ENCODE measurements at places on chromosomes 11 and 22.

DNA sequence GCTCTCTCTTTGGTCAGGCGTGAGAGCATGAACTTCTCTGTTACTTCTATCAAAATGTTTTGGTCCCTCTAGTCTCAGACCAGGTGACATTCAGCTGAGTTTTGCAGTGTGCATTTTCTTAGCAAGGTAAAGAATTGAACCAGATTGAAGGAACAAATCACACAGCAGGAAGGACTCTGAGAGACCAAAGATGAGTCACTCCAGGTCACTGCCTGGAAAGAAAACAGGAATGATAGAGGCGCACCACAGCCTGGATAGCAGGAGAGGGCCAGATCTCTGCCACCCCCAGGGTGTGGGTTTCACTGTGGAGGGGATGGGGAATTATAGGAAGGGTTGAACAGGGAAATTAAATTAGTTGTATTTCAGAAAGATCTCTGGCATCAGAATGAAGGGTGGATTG, 788.3 kb downstream of the NTM start:
- DNase-seq: no peak

- DNase-seq: no peak
These were observed 20.0 kb downstream of the PRR5L start for GRCh38 chr11:36316049-36316448.

- peak; percentile 61 for DNase-seq
These were observed 6.2 kb downstream of the MRGPRD start for GRCh38 chr11:68974421-68975194.

GRCh38 chr11:17414317-17414737, 25.9 kb upstream of the KCNJ11 start:
- DNase-seq: no peak

- no peak for DNase-seq
These were observed 353.1 kb downstream of the METTL15 start for GRCh38 chr11:28461338-28461737.

GRCh38 chr11:59218319-59218718, 5.6 kb upstream of the MPEG1 start:
- DNase-seq: no peak

- DNase-seq: no peak
These were observed 6.6 kb upstream of the KRTAP5-6 start for GRCh38 chr11:1690167-1691025.

DNA sequence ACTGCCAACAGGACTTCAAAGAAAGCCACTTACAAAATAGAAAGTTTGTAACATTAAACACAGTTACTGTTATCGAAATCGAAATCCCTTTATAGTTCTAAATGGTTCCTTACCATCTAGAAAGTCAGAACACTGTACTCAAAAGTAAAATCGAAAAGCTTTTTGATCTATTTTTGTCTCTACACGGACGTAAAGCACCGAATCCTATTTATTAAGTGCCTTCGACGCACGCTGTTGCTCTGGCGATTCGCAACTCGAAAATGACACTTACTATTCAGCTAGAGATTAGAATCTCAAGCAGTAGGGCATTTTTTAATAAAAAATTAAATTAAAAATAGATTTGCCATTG, 78.3 kb downstream of the LARGE1 start:
- DNase-seq: no peak

DNA sequence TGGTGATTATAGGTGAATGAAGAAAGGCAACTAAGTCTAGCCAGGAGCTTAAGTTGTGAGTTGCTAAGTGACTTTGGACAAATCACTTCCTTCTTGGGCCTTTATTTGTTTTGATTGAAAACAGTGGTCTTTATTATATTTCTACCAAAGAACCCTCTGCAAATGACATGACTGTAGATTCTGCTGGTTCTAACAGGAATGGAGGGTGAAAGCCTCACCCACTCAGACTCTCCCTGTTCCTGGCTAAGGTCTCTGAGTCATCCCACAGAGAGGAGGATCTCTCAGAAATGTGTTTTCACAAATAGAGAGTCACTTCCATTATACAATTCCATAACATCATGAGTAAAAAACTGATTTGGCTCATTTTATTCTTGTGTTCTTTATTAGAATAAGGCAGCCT, 583.9 kb upstream of the LRRC4C start:
- no peak for DNase-seq

- no peak for DNase-seq
These were observed 7.9 kb downstream of the CD82 start for GRCh38 chr11:44573333-44573732.

DNA sequence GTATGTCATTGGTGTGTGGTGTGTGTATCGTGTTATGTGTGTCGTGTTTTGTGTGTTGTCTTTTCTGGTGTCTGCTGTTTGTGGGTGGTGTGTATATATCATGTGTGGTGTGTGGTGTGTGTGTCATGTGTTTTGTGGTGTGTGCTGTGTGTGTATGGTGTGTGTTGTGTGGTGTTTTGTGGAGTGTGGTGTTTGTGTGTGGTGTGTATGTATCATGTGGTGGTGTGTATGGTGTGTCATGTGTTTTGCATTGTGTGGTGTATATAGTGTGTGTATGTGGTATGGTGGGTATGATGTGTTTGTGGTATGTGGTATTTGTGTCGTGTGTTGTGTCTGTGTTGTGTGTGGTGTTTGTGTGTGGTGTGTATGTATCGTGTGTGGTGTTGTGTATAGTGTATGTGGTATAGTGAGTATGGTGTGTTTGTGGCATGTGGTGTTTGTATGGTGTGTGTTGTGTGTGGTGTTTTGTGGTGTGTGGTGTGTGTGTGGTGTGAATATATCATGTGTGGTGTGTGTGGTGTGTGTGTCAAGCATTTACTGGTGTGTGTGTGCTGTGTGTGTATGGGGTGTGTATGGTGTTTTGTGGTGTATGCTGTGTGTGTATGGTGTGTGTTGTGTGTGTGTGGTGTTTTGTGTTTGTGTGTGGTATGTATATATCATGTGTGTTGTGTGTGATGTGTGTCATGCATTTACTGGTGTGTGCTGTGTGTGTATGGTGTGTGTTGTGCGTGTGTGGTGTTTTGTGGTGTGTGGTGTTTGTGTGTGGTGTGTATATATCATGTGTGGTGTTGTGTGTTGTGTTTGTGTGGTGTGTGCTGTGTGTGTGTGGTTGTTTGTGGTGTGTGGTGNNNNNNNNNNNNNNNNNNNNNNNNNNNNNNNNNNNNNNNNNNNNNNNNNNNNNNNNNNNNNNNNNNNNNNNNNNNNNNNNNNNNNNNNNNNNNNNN, 12.7 kb downstream of the PIM3 start:
- no peak for DNase-seq

- no peak for DNase-seq
These were observed 35.0 kb upstream of the SYT13 start for GRCh38 chr11:45321031-45321595.

- no peak for DNase-seq
These were observed 44.0 kb downstream of the GRAMD1B start for GRCh38 chr11:123473941-123474677.

GRCh38 chr22:39622881-39623367, 52.4 kb downstream of the CACNA1I start:
- DNase-seq: peak; percentile 85

DNA sequence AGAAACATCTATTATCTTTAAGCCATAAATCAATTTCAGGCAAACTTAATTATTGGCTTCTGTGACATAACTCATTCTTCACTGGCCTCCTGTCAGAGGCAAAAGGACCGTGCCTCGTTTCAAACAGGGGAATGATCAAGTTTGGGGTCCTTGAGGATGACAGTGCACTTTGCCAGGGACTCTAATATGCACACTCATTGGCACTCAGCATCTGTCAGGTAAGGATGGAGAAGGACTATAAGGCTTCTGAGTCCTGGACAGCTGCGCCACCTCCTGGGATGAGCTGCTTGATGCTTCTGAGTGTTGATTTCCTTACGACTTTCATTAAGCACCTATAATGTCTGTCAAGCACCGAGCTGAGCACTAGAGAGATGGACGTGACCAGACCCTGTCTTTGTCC, 20.2 kb downstream of the BPIFC start:
- DNase-seq: peak; percentile 46

DNA sequence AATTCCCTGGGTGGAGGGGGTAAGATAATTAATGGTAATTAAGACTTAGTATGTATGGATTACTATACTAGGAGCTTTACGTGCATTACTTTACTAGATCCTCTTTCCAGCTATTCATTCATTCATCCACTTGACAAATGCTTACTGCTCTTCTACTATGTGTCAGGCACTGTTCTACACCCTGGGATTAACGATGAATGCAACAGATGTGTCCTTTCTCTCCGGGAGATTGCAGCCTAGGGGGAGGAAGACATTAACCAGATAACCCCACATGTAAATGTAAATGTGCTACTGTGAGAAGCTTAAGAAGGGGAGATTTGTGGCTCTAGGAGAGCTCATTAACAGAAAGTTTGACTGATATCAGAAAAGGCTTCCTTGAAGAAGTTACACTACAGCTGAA, 1.7 kb downstream of the ANKK1 start:
- DNase-seq: no peak

GRCh38 chr11:2358754-2359442, 18.2 kb upstream of the CD81 start:
- DNase-seq: no peak

- peak; percentile 78 for DNase-seq
These were observed 4.1 kb downstream of the SLC25A45 start for GRCh38 chr11:65378208-65378927.

DNA sequence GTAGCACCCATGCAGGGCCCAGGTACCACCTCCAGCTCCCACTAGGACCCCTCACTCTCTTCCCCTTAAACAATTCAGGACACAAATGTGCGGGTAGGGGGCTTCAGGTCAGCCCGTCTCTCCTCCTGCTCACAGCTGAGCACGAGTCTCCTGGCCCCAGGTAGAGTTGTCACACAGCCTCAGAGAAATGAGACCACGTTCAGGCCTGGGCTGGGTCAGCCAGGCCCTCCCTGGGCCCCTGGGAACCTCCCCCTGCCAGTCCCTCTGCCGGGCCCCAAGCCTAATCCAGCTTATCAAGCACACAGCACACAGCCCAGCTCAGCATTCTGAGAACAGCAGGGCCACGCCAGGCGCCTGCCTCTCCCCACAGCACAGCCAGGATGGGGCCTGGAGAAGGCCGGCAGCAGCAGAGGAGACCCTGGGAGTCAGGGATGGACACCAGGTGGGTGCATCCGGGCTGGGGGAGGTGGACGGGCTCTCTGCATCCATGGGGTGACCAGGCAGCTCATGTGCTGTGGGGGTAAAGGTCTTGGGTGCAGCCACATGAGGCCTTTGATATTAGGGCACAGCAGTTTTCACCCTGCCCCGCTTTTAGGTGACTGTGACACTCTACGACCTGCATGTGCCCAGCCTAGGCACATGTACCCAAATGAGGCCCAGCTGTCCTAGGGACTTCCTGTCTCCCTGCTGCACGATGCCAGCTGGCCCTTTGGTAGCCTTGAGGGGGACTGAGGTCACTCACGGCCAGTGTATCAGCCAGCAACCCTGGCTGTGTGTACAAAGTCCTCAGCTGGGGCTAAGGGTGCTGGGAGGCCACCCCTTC, 87.0 kb downstream of the MORC2 start:
- peak; percentile 95 for DNase-seq

- no peak for DNase-seq
These were observed 68.3 kb upstream of the MYOD1 start for GRCh38 chr11:17651061-17651460.

DNA sequence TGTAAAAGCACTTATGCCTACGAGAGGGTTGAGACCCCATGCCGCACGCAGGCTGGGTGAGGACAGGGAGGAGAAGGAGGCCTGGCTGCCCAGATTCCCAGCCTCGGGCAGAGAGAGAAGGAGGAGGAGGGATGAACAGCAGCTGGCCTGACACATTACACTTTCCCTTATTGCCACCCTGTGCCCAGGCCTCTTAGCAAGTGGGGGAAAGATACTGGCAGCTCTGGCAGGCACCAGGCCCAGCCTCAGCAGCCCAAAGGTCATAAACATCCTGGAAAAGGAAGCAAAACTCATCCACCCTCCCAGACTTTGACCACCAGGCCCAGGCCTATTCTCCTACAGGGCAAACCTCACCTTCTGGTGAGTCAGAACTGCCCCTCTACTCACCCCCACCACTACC, 4.7 kb downstream of the PLAAT3 start:
- no peak for DNase-seq

- DNase-seq: no peak
These were observed 44.5 kb downstream of the SLCO2B1 start for GRCh38 chr11:75195167-75195962.

GRCh38 chr11:104572279-104572678, 326.0 kb downstream of the CASP12 start:
- no peak for DNase-seq

- no peak for DNase-seq
These were observed 18.1 kb downstream of the MCM5 start for GRCh38 chr22:35418088-35418487.

GRCh38 chr22:37561212-37562048, 1.1 kb downstream of the CDC42EP1 start:
- DNase-seq: peak; percentile 91

DNA sequence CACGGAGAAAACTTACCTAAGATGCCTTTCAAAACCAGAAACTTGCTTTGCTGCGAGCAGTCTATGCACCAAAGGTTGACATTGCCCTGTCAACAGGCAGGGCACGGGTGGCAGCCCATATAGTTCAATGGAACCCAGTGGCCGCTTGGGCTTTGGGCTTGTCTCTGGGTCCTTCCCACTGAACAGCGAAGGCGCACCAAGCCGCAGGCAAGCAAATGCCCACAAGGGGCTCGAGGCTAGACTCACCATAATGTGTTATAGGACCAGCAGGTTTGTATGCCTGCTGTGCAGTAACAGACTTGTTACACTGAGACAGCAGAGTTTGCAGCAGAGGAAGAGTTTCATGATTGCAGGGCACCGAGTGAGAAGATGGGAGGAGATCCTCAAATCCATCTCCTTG, 20.3 kb downstream of the CLDN5 start:
- peak; percentile 37 for DNase-seq

- no peak for DNase-seq
These were observed 236.3 kb upstream of the ZC3H12C start for GRCh38 chr11:109856928-109857327.

- no peak for DNase-seq
These were observed 14.2 kb downstream of the SHANK3 start for GRCh38 chr22:50686794-50687193.

GRCh38 chr11:13140873-13141655, 131.9 kb downstream of the RASSF10 start:
- no peak for DNase-seq

DNA sequence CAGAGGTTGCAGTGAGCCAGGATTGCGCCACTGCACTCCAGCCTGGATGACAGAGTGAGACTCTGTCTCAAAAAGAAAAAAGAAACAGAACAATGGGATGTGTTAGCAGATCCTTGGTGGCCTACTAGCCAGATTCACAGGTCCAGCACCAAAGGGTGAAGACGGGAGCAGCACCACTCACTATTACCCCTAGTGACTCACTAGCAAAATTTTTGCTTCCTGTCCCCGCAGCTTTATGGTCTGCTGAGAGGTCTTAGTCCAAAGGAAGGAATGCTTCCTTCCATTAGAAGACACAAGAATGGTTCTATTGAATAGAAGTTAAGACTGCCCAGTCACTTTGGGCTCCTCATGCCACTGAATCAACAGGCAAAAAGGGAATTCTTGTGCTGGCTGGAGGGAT, 35.9 kb upstream of the NUP50 start:
- DNase-seq: no peak

- peak; percentile 39 for DNase-seq
These were observed 10.7 kb downstream of the TAB1 start for GRCh38 chr22:39410264-39410663.

GRCh38 chr22:47199261-47199978, 437.0 kb downstream of the TBC1D22A start:
- DNase-seq: no peak

Data from hematopoietic multipotent progenitor cell treated with erythropoietin and hydrocortisone succinate and interleukin-3 and kit ligand, for 6 days (in vitro differentiated cells).